ENCODE measurements at places on chromosomes 3 and 15.

DNA sequence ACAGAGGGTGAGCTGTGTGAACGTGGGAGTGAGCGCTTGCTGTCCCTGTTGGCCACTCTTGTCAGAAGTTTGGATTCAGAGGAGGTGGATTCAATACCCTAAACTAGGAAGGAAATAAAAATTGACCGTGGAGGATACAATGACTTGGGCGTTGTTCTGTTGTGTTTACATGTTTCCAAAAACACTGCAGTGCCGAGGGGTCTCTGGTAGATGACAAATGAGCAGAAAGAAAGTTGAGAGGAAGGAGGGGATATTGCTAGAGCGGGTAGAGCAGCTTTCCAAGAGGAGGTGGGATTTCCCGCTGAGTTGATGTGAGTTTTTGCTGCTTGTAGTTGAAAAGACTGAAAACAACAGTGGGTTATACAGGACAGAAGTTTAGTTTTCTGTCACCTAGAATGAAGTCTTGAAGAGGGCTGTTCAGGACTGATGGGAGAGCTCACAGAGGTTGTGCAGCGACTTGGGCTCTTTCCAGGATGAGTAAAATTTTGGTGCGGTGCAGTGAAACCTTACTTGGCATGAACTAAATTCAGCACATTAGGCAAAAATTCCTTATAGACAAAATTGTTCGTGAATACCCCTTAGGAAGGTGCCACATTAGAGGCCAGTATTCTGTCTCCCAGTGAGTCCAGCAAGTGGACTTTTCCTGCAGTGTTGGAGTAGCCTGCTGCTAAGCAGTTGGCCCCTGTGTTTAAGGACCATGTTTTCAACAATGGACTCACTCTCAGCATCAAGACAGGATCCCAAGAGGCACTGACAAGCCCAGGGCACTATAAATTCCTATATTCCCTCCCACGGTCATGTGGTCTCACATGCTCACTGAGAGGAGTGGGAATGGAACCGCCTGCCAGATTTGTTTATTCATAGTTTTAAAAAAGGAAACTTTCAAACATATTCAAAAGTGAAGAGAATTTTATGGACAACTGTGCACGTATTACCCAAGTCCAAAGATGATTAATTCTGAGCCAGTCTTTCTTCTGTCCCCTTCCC is 435.0 kb upstream of the C2CD4B start:
- no peaks in the 10 kb centered on the region for H3K4me1 ChIP-seq
- DNase-seq = no peak
- H3K27ac ChIP-seq = no peak overlapping the region
- H3K4me3 ChIP-seq = no peak overlapping the region
- H3K27me3 ChIP-seq = peaks cover 8% of the 10 kb centered on the region
- H3K36me3 ChIP-seq = no peaks in the 10 kb centered on the region

- no peak overlapping the region for H3K4me3 ChIP-seq
- no peak for DNase-seq
- peaks cover 15% of the 10 kb centered on the region for H3K27me3 ChIP-seq
- H3K27ac ChIP-seq = no peak overlapping the region
These were observed 30.9 kb upstream of the VPS8 start for GRCh38 chr3:184780981-184781515.

DNA sequence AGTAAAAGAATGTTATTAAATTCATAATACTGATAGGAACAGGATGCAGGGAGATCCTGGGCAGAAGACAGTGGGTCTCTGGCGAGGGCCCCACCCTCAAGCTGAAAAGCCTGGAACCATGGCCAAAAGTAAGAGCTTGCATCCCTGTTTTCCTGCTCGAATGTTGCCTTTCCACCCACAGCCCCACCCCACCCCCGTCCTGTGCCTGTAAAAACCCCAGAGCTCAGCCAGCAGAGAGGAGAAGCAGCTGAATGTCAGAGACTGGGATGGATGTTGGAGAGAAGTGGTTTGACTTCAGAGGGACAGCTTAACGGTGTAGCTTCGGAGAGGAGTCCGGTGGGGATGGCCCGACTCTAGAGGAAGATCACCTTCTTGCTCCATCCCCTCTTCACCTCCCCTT is 207.9 kb downstream of the ROBO2 start:
- H3K27me3 ChIP-seq = no peaks in the 10 kb centered on the region
- DNase-seq = no peak
- H3K4me3 ChIP-seq = no peak overlapping the region

DNA sequence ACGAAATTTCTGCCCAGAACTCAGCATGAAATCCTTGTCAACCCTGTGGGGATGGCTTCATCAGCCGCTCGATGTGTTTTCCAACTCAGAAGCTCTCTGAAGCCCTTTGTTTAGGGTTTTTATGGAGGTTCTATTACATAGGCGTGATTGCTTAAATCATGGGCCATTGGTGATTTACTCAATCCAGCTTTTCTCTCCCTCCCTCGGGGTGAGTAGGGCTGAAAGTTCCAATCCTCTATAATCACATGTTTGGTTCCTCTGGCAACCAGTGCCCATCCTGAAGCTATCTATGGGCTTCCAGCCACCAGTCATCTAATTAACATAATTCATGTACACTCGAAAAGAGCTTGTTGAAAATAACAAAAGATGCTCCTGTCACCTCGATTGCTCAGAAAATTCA is 51.6 kb downstream of the GATM start:
- peaks cover 7% of the 10 kb centered on the region for H3K27me3 ChIP-seq
- no peak overlapping the region for H3K4me3 ChIP-seq
- H3K27ac ChIP-seq = no peak overlapping the region
- H3K4me1 ChIP-seq = no peaks in the 10 kb centered on the region
- no peak for DNase-seq

Measured in activated CD8-positive, alpha-beta T cell treated with anti-CD3 and anti-CD28 coated beads for 36 hours (primary cell).